Astrocyte of the spinal cord (primary cell): ENCODE measurements at places on chromosomes 1 and 21.

- DNase-seq: no peak
Observed at GRCh38 chr21:33663241-33663640, 20.9 kb downstream of the ITSN1 start.

GRCh38 chr1:158155673-158156072, 25.0 kb upstream of the CD1D start:
- no peak for DNase-seq

DNA sequence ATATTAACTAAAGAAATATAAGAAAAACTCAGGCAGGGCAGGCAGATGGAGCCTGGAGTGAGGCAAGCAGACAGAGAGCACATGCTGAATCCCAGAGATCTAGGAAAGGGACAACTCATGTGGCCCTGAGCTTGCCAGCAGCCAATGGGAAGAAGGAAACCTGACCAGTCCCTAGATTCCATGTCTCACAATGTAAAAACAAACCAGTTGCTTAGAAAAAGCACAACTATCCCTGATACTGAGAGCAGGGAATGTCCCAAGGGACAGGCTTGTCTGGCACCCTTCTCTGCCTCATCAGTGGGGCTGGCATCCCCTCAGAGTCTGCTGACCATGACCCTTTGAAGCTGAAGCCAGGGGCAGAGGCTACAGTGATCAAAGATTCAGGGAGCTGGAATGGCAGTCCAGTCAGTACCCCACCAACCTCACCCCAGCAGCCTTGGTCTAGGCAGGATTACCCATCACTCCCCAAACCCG, 27.8 kb downstream of the HSPG2 start:
- DNase-seq: no peak

DNA sequence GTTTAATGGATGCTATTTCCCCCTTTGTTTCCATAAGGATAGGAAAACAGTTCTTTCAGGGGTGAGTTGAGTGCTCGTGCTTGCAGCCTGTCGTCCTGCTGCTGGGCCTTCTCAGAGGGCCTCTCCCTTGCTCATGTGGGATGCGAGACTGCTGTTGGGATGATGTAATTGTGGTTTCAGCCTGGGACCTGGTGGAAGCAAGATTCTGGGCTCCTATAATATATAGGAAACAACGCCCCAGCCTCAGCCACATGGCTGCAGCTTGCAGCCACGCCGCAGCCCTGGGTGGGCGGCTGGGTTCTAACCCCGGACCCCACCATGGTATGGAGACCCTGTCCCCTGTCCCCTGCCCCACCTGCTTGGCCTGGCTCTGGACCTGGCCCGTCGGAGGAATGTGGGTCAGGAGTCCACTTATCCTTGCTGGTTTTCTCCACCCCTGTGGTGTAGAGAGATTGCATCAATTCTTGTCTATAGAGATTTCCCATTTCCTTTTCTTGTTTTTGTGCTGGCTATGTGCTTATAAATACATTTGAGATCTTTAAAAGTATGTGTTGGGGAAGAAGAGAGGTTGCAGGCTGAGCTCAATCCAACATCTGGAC, 357.8 kb downstream of the SIPA1L2 start:
- DNase-seq: peak; percentile 22

DNA sequence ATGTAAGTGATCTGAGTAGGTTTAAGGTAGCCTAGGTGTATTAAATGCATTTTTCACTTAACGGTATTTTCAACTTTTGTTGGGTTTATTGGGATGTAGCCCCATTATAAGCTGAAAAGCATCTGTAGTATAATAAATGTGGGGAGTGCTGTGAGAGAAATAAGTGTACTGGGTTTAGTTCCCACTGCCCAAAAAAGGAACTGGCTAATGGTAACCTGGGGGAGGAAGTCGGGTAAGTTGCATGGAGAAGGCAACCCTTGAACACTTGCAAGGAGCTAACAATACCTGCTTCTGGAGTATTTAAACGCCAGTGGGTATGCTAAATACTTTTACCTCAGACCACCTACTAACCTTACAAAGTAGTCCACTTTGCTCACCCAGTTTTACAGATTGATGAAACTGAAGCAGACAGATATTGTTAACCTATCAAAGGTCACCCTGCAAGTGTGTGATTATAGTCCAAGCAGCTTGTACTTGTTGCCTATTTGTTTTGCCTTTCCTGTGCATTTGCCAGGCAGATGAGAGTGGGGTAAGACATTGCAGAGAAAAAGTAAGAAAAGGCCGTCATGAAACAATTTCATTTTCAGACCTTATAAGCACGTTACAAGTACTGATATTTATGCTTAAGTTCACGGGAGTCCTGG, 7.6 kb upstream of the SHISA4 start:
- DNase-seq: no peak

DNA sequence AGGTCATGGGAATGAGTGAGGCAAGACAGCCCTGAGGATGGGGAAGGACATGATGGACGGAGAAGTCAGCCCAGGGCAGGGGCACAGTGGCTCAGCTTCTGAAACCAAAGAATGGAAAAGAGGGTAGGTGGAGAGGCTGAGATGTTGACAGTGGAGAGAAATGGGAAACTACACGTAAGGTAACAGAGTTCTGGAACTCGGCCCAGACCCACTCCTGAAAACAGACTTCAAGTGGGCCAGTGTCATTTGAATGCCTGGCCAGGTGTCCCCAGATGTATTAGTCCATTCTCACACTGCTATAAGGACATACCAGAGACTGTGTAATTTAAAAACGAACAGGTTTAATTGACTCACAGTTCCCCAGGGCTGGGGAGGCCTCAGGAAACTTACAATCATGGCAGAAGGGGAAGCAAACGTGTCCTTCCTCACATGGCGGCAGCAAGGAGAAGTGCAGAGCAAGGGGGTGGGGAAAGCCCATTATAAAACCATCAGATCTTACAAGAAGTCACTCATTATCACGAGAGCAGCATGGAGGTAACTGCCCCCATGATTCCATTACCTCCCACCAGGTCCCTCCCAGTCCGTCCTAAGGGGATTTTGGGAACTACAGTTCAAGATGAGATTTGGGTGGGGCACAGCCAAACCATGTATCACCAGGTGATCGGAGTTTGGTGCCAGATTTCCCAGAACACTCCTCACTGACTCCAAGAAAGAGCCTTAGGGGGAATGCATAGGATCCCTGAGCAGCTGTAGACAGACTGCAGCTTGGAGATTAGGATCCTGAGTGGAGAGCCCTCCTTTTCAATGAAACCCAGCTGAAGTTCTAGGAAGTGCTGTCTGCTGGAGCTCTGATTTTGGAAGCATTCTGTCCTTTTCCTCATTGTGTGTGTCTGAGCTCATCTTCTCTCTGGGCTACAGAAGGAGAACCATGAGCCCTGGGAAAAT, 40.3 kb downstream of the FHAD1 start:
- no peak for DNase-seq

DNA sequence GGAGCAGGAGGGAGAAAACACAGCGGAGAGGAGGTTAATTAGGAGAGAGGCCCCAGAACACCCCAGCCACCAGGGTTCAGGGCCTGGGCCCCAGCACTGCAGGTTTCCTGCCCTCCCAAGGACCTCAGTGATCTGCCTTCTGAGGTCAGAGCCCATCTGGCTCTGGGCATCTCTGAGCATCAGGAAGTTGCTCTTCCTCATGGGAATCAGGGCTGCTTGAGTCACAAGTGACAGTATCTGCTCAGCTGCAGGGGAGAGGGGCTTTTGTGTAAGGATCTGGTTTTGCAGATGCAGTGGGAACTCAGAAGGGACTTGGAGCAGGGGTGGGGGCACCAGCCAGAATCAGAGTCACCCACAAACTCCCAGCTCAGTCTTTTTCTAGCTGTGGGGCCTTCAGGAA, 472.1 kb downstream of the PTPRU start:
- peak; percentile 34 for DNase-seq

DNA sequence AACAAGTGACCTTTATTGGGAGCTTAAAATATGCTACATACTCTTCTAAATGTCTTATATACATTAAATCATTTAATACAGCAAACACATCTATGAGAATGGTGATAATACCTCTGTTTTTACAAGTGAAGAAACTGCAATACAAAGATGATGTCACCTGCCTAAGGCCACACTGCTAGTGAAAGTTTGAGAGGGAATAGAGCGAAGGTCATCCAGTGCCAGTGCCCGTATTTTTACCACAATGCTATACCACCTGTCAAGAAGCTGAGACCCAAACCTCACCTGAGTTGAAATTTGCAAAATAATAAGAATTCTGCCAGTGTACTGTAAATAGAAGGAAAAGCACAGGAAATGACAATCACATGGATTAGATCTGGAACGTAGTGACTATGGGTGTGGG, 200.4 kb upstream of the TMPRSS15 start:
- DNase-seq: no peak

DNA sequence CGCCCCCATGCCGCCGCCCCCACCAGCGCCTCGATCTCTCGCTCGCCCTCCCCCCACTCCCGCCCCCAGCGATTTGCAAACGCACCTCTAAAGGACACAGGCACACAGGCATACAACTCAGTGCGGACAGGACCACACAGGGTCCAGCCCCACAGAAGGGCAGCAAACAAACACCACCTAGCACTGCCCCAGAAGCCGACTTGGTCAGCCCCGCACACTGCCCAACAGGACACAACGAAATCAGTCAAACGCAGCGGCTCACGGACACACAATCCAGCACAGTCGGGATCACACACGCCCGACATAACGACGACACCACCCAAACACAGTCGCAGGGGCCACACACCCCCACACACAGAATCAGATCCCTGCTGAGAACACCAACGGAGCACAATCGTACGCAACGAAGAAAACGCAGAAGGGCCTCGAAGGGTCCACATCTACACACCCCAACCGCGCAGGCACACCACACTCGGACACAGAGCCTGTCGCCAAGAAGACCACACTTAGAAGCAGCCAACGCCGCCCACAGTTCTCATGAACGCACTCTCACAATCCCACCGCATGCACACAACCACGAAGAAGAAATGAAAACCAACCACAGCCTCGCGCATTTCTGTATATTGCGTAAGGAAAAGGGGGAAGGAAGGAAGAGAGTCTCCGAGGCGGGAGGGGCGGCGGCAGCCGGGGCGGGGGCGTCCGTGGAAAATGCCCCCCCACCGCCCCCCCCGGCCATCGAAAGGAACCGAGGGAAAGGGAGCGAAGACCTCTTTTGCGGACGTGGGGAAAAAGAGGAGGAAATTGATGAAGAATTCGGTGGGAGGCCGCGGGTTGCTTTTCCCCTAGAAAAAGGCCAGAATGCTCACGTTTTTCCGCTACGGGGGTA, 481 bp downstream of the TAL1 start:
- peak; percentile 35 for DNase-seq

- DNase-seq: peak; percentile 12
Observed at GRCh38 chr1:32893198-32894018, 7.1 kb downstream of the HPCA start.

- DNase-seq: peak; percentile 99
Observed at GRCh38 chr1:44327679-44328491, 27.2 kb downstream of the ERI3 start.

- DNase-seq: no peak
Observed at GRCh38 chr1:116671072-116671760, 3.7 kb upstream of the IGSF3 start.

DNA sequence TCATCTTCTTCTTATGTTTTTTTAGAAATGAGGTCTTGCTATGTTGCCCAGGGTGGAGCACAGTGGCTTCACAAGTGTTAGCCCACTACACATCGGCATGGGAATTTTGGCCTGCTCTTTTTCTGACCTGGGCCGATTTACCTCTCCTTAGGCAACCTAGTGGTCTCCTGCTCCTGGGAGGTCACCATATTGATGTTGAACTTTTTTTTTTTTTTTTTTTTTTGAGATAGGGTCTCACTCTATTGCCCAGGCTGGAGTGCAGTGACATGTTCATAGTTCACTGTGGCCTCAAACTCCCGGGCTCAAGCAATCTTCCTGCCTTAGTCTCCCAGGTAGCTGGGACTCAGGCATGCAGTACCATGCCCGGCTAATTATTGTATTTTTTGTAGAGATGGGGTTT, 7.5 kb downstream of the AK2 start:
- DNase-seq: no peak

DNA sequence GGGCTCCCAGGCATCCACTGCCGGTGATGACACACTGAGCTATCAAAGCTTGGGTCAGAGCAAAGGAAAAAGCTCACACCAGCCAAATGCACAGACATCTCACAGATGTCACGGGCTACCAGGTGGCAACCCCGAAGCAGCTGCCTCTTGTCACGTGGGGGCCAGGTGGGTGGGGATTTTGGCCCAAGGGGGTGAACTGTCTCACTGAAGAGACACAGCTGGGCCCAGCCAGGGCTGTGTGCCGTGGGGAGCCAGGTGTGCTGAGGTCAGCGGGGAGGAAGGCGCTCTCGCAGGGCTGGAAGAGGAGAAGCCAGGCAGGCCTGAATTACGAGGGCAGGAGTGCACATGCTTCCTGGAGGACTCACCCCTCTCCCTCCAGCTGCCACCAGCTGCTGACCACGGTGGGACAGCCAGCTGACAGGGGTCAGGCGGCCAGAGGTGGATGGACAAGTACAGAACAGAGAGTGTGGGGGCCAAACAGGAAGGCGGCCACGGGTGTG, 32.4 kb downstream of the KCNN3 start:
- DNase-seq: no peak

DNA sequence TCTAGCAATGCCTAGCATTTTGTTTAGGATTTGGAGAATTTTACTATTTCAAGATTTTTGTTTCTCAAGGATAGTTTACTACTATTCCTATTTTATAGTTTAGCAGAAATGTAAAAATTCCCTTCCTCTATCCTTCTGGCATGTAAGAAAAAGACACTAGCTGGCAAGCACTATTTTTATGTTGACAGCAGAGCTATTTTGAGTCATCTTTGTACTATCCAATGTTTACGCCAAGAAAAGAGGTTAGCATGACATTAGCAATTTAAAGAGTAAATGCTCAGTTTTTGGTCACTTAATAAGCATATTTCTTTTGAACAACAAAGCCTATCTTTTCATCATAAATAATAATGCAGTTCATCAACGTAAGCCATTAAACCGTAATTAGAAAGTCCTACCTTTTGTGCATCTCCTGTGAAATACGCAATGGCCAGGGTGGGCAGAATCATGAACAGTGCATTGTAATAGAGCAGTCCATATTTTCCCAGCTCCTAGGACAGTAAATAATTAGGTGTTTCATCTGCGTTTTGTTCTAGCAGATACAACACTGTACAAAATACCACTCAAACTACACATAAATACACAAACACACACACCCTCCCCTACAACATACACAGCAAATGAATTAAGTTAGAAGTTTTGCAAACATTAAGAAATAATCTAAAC, 12.0 kb downstream of the SLC35D1 start:
- no peak for DNase-seq

DNA sequence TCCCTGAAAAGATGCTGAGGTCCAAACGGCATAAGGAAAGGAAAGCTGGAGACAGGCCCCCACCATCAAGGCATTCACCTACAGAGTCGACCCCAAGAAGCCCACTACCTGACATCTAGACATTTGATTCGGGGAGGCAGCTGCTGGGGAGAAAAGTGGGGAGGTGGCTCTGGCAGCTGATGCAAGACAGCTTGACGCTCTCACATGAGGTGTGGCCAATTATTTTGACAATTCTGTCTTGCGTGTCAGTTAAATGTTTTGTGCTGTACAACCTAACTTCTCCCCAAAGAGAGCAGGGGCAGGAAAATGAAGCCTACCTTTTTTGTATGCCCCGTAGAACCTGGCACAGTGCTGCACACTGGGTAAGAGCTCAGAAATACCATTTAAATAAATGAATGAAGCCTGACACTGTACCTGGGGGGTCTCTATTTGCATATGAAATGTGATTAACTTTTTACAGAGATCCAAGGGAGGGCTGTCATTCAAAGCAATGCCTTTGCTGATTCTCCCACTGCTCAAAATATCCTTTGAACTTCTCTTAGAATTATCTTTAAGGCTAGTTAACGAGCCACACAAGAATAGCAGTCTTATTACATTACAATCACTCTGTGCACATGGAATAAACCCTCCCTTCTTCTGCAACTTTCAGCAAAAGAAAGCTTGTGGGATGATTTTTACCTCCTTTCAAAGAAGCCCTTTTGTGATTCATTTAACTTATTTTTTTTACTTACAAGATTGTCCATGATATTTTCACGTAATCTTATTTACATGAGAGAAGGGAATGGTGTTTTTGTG, 163.2 kb downstream of the TNR start:
- DNase-seq: no peak
